ENCODE measurements at places on chromosomes 6 and 20.

DNA sequence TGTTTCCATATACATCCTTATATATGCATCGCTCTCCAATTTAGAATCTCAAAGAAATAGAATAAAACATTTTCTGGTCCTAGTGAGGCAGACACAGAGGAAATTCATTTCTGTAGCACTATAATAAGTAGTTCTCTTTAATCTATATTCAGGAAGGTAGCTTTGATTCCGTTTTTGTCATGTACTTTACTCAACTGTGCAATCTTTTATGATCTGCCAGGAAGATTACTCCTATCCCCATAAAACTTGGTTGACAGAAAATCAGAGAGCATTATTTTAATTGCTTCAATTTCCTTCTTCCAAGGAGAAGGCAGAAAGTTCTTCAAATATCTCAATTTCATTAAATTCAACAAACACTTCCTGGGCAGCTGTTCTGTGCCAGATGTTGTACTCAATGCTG is 10.6 kb upstream of the CLIC5 start:
- no peaks in the 10 kb centered on the region for H3K36me3 ChIP-seq
- no peak overlapping the region for H3K4me3 ChIP-seq
- no peaks in the 10 kb centered on the region for H3K27me3 ChIP-seq
- H3K27ac ChIP-seq, result no peak overlapping the region

DNA sequence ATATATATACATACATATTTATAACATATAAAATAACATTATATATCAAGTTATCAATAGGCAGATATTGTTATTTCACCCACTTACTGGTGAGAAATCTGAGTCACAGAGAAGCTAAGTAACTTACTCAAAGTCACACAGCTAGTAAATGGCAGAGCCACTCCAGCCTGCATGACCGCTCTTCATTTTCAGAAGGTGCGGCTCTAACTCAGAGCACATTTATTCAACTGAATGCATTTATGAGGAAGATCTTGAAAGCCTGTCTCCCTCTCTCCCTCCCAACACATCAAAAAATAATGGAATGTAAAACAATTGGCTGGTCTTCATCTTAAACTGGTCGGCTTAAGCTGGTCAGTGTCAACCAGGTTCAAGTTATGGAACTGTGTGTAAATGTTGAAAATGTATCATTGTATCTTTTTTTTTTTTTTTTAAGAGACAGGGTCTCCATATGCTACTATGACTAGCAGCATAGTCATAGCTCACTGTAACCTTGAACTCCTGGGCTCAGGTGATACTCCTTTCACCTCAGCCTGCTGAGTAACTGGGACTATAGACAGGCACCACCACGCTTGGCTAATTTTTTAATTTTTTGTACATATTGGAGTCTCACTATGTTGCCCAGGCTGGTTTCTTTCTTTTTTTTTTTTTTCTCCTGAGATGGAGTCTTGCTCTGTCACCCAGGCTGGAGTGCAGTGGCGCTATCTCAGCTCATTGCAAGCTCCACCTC is 70.7 kb upstream of the NCOA3 start:
- no peaks in the 10 kb centered on the region for H3K27me3 ChIP-seq
- no peak for DNase-seq
- no peaks in the 10 kb centered on the region for H3K36me3 ChIP-seq
- peaks cover 27% of the 10 kb centered on the region for H3K4me1 ChIP-seq
- no peak overlapping the region for H3K27ac ChIP-seq

GRCh38 chr6:29628419-29629281 is 4.3 kb downstream of the GABBR1 start:
- no peak overlapping the region for H3K27ac ChIP-seq
- H3K27me3 ChIP-seq, result no peaks in the 10 kb centered on the region
- peak overlapping the region; percentile 61 for H3K4me3 ChIP-seq
- no peak for DNase-seq

- H3K27me3 ChIP-seq, result no peaks in the 10 kb centered on the region
- H3K36me3 ChIP-seq, result peaks cover 9% of the 10 kb centered on the region
- no peak overlapping the region for H3K27ac ChIP-seq
- no peaks in the 10 kb centered on the region for H3K4me1 ChIP-seq
Observed at GRCh38 chr6:41682056-41682477, 43.8 kb downstream of the MDFI start.

- no peaks in the 10 kb centered on the region for H3K27me3 ChIP-seq
- no peak for DNase-seq
- H3K36me3 ChIP-seq, result no peaks in the 10 kb centered on the region
- H3K4me1 ChIP-seq, result peaks cover 13% of the 10 kb centered on the region
- no peak overlapping the region for H3K27ac ChIP-seq
Observed at GRCh38 chr6:161138543-161139303, 135.1 kb downstream of the AGPAT4 start.

GRCh38 chr6:52162940-52163908 is 23.0 kb upstream of the IL17A start:
- no peak overlapping the region for H3K4me3 ChIP-seq
- H3K27ac ChIP-seq, result no peak overlapping the region
- H3K36me3 ChIP-seq, result no peaks in the 10 kb centered on the region

DNA sequence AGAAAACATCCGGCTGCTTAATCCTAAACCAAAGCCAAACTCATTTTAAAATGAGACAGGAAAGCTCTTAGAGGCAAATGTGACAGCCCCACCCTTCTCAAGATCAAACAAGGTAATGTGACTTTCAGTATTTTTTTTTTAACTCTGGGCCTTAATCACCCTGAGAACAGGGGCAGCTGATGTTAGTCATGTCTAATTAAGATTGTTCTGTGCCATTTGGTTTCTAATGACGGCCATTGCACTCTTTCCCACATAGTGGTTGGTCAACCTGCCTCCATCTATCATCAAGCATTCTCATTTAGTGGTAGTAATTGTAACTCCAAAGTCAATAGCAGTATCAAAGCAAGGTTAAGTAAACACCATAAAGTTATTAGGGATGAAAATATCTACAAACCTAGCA is 191.6 kb upstream of the EXOC2 start:
- no peak for DNase-seq
- H3K36me3 ChIP-seq, result no peaks in the 10 kb centered on the region
- H3K27me3 ChIP-seq, result peaks cover 2% of the 10 kb centered on the region
- H3K4me3 ChIP-seq, result no peak overlapping the region

All from GM12878 (cell line).